Muscle of leg (tissue), 16 donors: ENCODE measurements at places on chromosomes 2 and 18.
A peak's percentile ranks its signal among the peaks of the same experiment; 100 is the strongest.

DNA sequence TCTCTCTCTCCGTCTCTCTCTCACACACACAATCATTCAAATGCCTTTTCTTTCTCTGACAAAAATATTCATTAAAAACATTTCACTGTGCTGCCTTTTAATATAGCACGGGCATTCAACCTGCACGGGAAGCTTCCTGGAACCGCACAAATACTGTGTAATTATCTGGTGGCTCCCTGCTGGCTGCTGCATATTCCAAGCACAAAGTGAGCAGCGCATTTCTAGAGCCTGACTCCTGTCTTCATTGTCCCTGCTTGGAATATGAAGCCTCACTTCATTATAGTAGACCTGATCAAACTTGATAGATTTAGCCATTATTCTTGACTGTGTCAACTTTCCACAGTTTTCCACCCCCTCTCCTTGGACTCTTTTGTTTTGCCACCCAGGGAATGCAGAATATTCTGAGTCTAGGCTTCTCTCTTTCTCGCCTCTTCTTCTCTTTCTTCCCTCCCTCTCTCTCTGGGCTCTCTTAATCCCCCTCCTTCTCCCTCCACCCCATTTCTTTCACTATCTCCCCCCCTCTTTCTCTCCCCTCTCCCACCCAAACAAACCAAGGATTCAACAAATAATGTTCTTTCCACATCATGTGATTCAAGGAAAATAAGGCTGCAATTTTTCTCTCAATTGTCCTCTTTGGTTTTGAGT, 672.1 kb upstream of the FANCL start:
- DNase-seq, result no peak
- H3K27me3 ChIP-seq, result no peaks in the 10 kb centered on the region
- H3K36me3 ChIP-seq, result no peaks in the 10 kb centered on the region
- peaks cover 6% of the 10 kb centered on the region for H3K4me1 ChIP-seq

GRCh38 chr2:19949071-19949470, 40.8 kb downstream of the WDR35 start:
- no peak overlapping the region for H3K4me3 ChIP-seq
- DNase-seq, result peak; percentile 80
- no peaks in the 10 kb centered on the region for H3K4me1 ChIP-seq
- H3K27ac ChIP-seq, result no peak overlapping the region

DNA sequence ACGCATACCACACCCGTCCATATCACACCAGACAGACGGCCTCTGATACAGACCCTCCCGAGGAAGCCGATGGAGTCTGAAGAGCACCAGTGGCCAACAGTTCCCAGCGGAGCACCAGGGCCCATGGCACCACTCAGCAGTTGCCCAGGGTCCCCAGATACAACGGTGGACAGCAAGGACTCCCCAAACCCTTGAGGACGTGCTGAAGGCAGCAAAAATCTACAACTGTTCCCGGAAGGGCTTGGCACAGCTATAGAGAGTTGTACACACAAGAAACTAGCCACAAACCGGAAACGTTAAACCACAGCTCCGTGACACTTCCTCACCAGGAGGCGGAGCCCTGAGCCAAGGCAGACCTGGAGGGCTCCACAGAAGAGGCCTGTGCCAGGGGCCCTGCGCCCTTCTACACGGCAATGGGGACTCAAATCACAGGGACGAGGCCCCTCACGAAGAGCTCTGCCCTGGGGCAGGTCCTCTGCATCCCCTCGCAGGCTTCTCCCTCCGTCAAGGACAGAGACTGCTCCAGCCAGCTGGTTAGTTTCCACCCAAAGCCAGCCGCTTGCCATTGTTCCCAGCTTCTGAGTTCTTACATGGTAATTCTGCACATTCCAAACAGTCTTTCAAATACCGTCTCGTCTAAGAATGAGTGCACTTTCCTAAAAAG, 133.4 kb downstream of the HDAC4 start:
- DNase-seq, result peak; percentile 79
- H3K27me3 ChIP-seq, result no peaks in the 10 kb centered on the region
- no peak overlapping the region for H3K4me3 ChIP-seq
- peaks cover 75% of the 10 kb centered on the region for H3K4me1 ChIP-seq
- no peaks in the 10 kb centered on the region for H3K36me3 ChIP-seq
- peak overlapping the region; percentile 74 for H3K27ac ChIP-seq

GRCh38 chr18:8762968-8763367, 57.6 kb downstream of the MTCL1 start:
- no peaks in the 10 kb centered on the region for H3K27me3 ChIP-seq
- DNase-seq, result no peak
- peaks cover 24% of the 10 kb centered on the region for H3K4me1 ChIP-seq
- peaks cover 6% of the 10 kb centered on the region for H3K36me3 ChIP-seq

DNA sequence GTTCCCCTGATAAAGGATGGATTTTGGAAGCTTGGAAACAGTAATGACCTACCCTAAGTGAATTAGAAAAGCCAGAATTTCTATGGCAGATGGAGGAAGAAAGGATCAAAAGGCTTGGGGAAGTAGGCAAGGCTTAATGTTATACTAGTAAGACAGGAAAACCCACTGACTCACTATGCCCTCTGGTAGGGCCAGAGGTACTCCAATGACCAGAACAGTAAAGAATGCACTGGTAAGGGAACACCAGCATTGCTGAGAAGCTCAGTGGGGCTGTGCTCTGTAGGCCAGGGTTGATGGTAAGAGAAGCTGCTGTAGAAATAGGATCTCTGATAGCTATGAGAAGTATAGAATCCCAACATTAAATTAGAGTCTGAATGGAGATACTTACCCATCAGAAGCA, 126.4 kb downstream of the GFPT1 start:
- no peak for DNase-seq
- H3K27me3 ChIP-seq, result no peaks in the 10 kb centered on the region
- peaks cover 4% of the 10 kb centered on the region for H3K36me3 ChIP-seq
- H3K4me1 ChIP-seq, result peaks cover 6% of the 10 kb centered on the region
- H3K27ac ChIP-seq, result no peak overlapping the region

DNA sequence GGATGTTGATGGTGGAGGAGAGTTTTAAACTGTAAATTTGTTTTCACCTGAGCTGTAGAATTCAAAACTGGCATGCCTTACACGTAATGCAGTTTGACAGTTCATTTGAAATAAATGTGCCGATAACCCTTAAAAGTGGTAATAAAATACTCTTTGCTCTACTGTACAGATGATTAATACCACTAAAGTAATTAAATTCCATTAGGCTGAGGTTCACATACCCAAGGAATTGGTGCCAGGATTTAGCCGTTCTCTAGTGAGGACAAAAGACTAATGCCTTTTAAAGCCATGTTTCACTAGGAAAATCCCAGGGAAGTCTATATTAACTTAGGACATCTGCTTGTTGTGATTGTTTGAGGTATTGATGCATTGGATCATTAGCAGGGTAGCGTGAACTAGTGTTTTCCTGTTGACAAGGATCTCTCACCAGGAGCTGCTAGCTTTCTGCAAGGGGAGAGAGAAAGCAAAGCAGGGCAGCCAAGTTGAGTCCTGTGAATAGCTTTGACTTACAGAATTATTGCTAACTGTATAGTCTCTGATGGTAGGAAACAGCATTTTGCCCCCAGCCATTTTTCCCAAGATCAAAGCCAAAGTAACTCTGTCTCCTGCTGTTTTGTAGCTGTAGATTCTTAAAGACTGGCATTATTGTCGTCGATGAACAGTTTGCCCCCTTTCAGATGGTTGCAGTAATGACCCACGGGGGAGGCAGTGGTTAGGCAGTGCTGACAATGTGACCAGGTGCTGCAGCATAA, 280.9 kb upstream of the FANCL start:
- DNase-seq, result no peak
- no peaks in the 10 kb centered on the region for H3K36me3 ChIP-seq
- no peaks in the 10 kb centered on the region for H3K4me1 ChIP-seq
- no peaks in the 10 kb centered on the region for H3K27me3 ChIP-seq
- H3K27ac ChIP-seq, result no peak overlapping the region

GRCh38 chr2:74052732-74053710, 68.3 kb downstream of the TET3 start:
- H3K4me3 ChIP-seq, result no peak overlapping the region
- no peaks in the 10 kb centered on the region for H3K27me3 ChIP-seq
- no peak for DNase-seq

DNA sequence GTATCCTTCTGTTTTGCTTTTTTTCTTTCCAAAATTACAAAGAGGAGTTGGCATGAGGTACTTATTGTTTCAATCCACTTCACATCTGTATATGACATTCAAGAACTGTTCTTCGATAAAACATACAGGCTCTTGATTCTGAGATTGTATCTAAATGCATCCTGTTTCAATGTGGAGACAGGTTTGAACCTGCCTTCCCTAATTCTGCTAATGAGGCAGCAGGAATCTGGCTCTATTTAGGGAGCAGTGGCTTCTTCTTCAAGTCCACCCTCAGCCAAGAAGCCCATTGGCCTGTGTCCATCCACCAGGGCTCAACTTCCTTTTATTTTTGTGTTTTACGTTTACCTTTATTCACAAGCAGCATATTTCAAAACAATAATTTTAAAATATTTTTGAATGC, 84.8 kb upstream of the PIK3C3 start:
- no peak for DNase-seq
- H3K27ac ChIP-seq, result no peak overlapping the region
- H3K36me3 ChIP-seq, result no peaks in the 10 kb centered on the region

GRCh38 chr2:101720732-101721131, 23.2 kb downstream of the MAP4K4 start:
- H3K27ac ChIP-seq, result no peak overlapping the region
- H3K36me3 ChIP-seq, result no peaks in the 10 kb centered on the region
- DNase-seq, result peak; percentile 27

DNA sequence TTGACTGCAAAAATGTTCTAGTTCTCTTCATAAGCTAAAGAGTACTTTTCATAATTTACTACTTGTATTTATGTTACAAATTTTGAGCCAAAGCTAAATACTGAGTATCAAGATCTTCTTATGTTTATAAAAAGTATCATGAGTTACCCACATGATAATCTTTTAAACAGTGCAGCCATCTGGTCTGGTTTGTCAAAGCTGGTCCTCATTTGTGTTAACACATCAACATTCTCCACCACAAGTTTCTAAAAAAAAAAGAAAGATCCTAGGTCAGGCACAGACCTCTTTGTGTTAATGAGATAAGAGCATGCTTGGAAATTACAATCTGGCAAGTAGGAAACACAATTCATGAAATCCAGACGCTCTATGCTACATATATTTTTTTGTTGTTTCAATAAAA, 75.5 kb upstream of the FRZB start:
- H3K4me3 ChIP-seq, result no peak overlapping the region
- no peaks in the 10 kb centered on the region for H3K4me1 ChIP-seq
- no peak for DNase-seq
- no peak overlapping the region for H3K27ac ChIP-seq
- peaks cover 21% of the 10 kb centered on the region for H3K36me3 ChIP-seq
- H3K27me3 ChIP-seq, result no peaks in the 10 kb centered on the region

- no peaks in the 10 kb centered on the region for H3K27me3 ChIP-seq
- H3K4me1 ChIP-seq, result peaks cover 6% of the 10 kb centered on the region
- H3K27ac ChIP-seq, result no peak overlapping the region
These were observed 219.5 kb upstream of the NRP2 start for GRCh38 chr2:205462681-205463345.

- DNase-seq, result peak; percentile 74
- H3K36me3 ChIP-seq, result no peaks in the 10 kb centered on the region
- H3K27ac ChIP-seq, result no peak overlapping the region
- H3K27me3 ChIP-seq, result no peaks in the 10 kb centered on the region
These were observed 165.0 kb downstream of the LNPK start for GRCh38 chr2:175837046-175837445.

- H3K27me3 ChIP-seq, result no peaks in the 10 kb centered on the region
These were observed 60.9 kb downstream of the ZFP36L2 start for GRCh38 chr2:43165378-43166069.

DNA sequence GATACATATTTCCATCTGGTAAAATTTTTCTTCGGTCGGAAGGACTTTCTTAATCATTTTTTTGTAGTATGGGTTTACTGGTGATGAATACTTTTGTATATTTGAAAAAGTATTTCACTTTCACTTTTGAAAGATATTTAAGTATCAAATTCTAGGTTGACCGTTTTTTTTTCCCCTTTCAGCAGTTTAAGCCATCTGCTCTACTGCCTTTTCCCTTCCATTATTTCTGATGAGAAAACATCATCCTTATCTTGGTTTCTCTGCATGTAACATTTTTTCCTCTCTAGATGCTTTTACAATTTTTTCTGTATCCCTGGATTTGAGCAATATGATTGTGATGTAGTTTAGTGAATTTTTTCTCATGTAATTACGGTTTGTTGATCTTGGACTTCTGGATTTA, 87.0 kb downstream of the MTX2 start:
- H3K27ac ChIP-seq, result no peak overlapping the region
- no peaks in the 10 kb centered on the region for H3K27me3 ChIP-seq
- no peak for DNase-seq
- no peak overlapping the region for H3K4me3 ChIP-seq
- H3K4me1 ChIP-seq, result no peaks in the 10 kb centered on the region
- H3K36me3 ChIP-seq, result no peaks in the 10 kb centered on the region

- no peaks in the 10 kb centered on the region for H3K4me1 ChIP-seq
- no peak overlapping the region for H3K27ac ChIP-seq
- no peaks in the 10 kb centered on the region for H3K27me3 ChIP-seq
- peak; percentile 19 for DNase-seq
- H3K4me3 ChIP-seq, result no peak overlapping the region
These were observed 406.3 kb upstream of the PIK3C3 start for GRCh38 chr18:41548521-41549260.

GRCh38 chr2:15010346-15010745, 377.8 kb downstream of the LRATD1 start:
- H3K27ac ChIP-seq, result no peak overlapping the region
- no peaks in the 10 kb centered on the region for H3K36me3 ChIP-seq
- no peak overlapping the region for H3K4me3 ChIP-seq
- DNase-seq, result no peak

- no peak overlapping the region for H3K4me3 ChIP-seq
- H3K4me1 ChIP-seq, result peaks cover 2% of the 10 kb centered on the region
- no peaks in the 10 kb centered on the region for H3K36me3 ChIP-seq
- peaks cover 3% of the 10 kb centered on the region for H3K27me3 ChIP-seq
- peak overlapping the region; percentile 17 for H3K27ac ChIP-seq
- peak; percentile 87 for DNase-seq
These were observed 19.4 kb downstream of the KLHL29 start for GRCh38 chr2:23404426-23404825.

GRCh38 chr2:173198327-173198726, 122.7 kb downstream of the MAP3K20 start:
- DNase-seq, result no peak
- peaks cover 8% of the 10 kb centered on the region for H3K36me3 ChIP-seq

GRCh38 chr2:149658553-149658952, 71.0 kb upstream of the MMADHC start:
- H3K27me3 ChIP-seq, result no peaks in the 10 kb centered on the region
- no peak overlapping the region for H3K27ac ChIP-seq
- no peak for DNase-seq
- H3K4me1 ChIP-seq, result no peaks in the 10 kb centered on the region
- H3K4me3 ChIP-seq, result no peak overlapping the region

GRCh38 chr2:53874401-53874950, 14.7 kb upstream of the GPR75 start:
- DNase-seq, result no peak
- H3K27ac ChIP-seq, result no peak overlapping the region
- H3K4me1 ChIP-seq, result no peaks in the 10 kb centered on the region
- H3K27me3 ChIP-seq, result no peaks in the 10 kb centered on the region
- H3K4me3 ChIP-seq, result no peak overlapping the region

GRCh38 chr2:68800517-68800916, 65.9 kb downstream of the ARHGAP25 start:
- H3K27me3 ChIP-seq, result no peaks in the 10 kb centered on the region
- no peak overlapping the region for H3K4me3 ChIP-seq
- no peak for DNase-seq
- H3K4me1 ChIP-seq, result peaks cover under 1% of the 10 kb centered on the region
- H3K36me3 ChIP-seq, result no peaks in the 10 kb centered on the region

- DNase-seq, result no peak
- no peaks in the 10 kb centered on the region for H3K4me1 ChIP-seq
- no peak overlapping the region for H3K4me3 ChIP-seq
- H3K36me3 ChIP-seq, result no peaks in the 10 kb centered on the region
- no peaks in the 10 kb centered on the region for H3K27me3 ChIP-seq
These were observed 46.7 kb downstream of the FANCL start for GRCh38 chr2:58194458-58194857.
